ENCODE measurements at places on chromosomes 5 and 9. TPM values are rescaled to one million over a fixed set of nuclear protein-coding genes. Genes with fewer than 3 reads are reported as not detected.

ECM2 gene
- not detected for total RNA-seq

AK6 gene
- 25.3 TPM for total RNA-seq

PCDHA3 gene
- not detected for total RNA-seq

PCDHGC5 gene
- total RNA-seq, result not detected

DNA sequence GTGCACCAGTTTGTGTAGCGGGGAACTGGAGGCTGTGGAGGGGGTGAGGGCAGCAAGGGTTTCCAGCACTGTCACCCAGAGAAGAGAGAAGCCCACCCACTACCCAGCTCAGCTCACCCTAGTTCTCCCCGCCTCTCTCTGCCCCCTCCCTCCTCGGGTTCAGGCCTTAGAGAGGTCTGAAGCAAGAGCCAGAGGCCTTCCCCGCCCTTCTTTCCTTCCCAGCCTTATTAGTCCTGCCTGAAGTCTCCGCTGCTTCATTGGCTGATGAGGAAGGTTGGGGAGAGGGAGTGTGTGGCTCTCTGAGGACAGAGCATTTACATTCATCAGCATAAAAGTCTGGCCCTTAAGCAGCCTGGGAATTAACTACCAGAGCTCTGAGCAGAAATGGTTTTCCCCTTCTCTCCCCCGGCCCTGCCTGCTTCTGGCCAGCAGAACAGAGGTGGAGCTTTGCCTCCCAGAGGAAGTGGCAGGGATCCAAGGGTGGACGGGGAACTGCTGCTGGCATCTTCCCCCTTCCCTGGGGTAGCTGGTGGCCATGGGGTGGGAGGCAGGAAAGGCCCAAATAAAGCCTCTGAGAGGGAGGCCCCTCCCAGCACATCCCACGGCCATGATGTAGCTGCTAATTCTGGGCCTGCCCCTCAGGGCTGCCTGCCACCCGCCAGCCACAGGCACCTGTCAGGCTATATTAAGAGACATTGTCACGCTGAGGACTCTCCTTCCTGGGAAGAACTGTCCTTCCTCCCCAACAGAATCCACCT, 4.1 kb downstream of the DNAJB5 start:
- no peak for DNase-seq

- peak; percentile 30 for DNase-seq
These were observed 307.7 kb downstream of the ADGRV1 start for GRCh38 chr5:90866333-90866732.

DNA sequence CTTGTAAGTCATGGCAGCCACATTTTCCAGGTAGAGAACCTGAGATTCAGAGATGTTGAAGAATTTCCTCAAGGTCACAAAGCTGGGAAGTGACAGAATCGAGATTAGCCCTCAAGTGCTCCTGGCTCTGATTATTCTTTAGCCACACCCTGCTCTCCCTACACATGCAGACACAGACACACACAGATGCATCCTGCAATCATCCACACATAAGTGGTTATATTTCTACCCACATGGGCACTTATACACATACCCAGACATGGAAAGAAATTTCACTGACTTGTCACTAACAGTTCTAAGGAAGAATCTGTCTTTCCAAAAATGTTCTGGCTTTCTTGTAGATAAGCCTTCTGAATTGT, 32.2 kb upstream of the GALNT10 start:
- no peak for DNase-seq

DNA sequence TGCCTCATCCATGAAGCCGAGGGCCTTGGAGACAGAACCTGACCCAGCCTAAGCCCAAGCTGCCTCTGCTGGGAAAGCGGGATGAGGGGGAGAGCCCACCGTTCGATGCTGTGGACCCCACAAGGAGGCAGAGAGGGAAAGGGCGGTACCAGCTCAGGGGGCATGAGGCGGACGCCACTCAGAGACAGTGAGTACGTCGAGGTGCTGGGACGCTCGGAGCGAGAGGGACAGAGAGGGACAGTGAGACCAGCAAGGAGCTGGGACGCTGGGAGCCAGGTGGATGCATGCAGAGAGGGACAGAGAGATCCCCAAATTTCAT, 33.6 kb downstream of the EXD3 start:
- no peak for DNase-seq

- no peak for DNase-seq
These were observed 84.4 kb downstream of the CNTLN start for GRCh38 chr9:17219261-17219660.

DNA sequence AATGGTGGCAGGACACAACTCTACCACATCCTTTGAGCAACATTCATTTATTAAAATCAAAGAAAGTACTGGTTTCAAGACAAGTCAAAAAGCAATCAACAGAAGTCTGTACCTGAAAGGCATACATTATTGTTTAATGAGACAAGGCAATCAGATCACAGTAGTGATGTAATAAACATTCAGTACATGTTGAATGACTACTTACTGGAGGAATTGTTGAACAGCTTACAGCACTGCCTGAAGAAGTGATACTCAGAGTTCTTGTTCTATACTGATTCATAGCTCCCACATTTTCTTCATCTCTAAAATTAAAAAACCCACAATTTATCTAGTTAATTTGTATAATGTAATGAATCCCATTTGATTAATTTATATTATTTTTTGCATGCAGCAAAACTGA, 18.2 kb downstream of the RIOK2 start:
- DNase-seq, result no peak

DNA sequence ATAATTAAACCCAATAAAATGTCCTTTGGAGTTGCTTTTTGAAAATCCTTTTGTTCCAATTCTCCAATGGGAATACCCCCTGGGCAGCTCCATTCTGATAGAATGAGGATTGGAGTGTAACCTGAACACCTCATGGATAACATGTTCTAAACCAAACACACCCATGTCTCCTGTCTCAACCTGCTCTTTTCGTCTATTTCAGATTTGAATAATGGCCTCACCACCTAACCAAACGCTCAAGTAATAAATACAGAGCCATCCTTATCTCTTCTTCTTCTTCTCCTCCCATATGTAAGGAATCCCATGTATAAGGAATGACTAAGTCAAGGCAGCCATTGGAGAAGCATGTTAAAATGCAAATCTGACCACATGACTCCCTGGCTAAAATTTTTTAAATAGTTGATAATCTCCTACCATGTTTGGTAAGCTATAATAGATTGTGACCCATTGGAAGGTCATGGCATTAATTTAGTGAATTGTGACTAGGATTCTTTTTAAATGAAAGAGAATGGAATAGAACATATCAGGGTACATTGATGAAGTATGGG, 26.0 kb downstream of the ELL2 start:
- no peak for DNase-seq

DNA sequence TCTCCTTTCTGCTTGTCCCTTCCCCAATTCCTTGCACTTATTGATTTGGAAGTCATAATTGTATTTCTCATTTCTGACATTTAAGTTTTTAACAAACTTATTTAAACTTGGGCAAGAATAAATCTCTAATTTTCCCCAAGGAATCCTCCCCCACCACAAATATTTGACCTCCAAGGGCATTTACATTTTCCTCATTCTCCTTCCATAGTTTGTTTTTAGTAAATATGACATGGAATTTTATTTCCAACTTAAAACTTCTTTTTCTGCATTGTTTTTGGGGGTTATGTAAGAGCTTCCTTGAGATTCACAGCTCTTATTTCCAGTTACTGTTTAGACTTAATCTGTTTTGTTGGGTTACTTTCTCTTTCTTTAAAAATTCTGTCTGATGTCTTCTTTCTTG, 64.9 kb downstream of the ZNF618 start:
- no peak for DNase-seq

DNA sequence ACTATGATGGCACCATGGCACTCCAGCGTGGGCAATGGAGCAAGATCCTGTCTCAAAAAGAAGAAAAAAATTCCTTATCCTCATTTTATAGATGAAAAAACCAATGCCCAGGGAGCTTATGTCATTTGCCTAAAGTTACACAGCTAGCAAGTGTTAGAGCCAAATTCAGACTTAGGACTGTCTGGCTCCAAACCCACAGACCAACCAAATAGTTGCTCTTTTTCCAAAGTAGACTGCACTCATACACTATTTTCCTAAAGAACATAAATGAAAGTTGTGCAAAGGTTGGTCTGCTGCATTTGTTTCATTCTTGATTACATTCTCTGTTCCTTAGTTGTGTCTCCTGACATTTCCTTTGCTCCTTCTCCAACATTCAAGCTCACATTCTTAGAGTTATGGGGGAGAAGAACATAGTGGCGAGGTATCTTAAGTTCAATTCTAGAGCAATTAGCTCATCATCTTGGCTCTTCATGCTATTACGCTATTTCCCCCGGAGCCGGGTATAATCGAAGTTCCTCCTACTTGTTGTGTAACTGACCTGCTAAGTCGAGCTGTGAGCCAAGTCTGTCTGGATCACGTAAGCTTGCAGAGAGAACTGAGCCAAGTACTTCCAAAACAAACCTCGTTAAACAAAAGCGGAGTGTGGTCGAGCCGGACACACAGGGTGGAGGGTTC, 138.3 kb downstream of the RFK start:
- DNase-seq, result no peak

DNA sequence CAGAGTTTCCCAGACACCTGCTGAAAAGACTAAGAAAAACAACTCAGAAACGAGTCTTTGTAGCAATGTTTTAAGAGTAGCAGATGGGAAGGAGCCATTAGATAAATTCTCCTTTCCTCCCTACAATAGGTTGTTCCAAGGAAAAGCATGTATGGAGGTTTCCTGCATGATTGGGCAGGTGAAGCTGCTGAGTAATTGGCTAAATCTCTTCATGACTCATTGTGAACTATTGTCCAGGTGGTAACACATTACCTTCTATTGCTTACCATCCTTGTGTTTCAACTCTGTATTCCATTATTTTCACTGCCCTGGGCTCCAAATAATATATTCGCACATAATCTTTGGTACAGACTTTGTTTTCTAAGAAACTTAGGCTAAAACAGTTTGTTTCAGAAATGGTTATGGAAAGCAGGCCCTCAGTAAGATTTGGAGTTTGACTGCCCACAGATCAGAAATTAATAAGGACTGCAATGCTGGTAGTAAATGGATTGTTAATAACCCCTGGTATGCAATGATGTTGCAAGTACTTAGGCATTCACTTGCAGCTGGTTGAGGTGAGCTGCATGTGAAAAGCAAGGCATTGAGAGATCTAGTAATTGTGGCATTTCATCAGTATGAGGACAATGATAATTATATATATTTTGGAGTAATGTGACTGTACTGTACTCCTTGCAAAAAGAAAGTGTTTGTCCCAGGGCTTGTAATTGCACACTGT, 281.4 kb upstream of the VLDLR start:
- no peak for DNase-seq

DNA sequence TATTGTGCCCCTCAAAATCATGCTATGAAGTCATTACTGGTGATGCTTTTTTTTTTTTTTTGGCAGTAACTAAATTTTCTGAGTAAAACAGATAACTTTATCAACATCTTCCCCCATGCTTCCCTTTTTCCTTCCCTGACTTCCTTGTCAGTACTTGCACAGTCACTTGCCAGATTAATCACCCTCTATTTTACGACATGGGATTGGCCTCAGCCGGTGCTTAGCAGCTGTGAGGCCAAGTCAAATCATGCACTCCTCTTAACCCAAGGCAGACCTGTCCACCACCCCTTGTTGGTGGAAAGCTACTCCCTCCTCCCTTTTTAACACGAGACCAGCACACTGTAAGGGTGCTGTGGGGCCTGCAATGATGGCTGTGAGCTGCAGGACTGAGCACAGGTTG, 118.0 kb upstream of the OTULINL start:
- DNase-seq, result no peak

DNA sequence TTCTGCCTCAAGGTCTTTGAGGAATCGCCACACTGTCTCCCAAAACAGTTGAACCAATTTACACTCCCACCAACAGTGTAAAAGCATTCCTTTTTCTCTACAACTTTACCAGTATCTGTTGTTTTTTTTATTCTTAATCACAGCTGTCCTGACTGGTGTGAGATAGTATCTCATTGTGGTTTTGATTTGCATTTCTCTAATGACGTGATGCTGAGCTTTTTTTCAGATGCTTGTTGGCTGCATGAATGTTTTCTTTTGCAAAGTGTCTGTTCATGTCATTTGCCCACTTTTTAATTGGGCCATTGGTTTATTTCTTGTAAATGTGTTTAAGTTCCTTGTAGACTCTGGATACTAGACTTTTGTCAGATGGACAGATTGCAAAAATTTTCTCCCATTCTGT, 400.0 kb downstream of the DEPDC1B start:
- no peak for DNase-seq

GRCh38 chr5:133839090-133839489, 129.3 kb downstream of the C5orf15 start:
- DNase-seq, result no peak

GRCh38 chr5:172616730-172617129, 24.3 kb upstream of the NEURL1B start:
- no peak for DNase-seq

DNA sequence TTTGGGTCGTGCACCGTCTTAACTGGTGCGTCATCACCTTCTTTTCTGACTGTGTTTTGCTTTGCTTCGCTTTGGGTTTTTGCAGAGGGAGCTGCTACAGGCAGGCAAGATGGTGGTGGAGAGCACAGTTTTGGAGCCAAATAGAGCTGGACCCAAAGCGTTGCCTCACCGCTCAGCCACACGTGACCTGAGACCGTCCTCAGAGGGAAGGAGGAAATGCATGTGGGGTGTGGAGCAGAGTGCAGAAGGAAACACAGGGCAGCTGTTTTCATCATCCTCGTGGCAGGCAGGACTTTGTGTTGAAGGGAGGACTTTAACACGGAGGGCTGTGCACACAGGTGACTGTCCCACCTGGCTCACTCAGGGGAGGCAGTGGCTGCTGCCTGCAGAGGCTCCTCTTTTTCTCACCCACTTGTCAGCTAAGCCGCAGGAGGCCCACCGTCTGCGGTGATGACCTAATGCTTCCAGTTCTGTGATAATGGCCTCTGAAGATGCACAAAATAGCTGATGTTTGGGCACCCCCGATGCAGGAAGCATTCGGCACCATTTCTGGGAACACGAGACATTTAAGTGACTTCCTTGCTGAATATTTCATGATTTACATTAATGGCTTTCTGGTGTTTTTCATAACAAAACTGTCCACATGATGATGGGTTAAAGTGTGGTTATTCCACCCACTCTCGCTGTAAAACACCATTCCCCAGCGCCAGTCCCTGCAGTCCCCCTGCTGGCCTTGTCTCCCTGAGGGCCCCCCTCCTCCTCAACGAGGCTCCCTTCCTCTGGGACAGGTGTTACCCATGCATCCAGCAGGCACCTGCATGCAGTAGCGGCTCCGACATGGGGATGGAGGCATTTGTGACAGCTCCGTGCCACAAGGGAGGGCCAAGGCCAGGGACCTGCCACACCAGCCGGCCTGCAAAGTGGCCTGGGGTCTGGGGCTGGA, 12.4 kb upstream of the UBAC1 start:
- no peak for DNase-seq

DNA sequence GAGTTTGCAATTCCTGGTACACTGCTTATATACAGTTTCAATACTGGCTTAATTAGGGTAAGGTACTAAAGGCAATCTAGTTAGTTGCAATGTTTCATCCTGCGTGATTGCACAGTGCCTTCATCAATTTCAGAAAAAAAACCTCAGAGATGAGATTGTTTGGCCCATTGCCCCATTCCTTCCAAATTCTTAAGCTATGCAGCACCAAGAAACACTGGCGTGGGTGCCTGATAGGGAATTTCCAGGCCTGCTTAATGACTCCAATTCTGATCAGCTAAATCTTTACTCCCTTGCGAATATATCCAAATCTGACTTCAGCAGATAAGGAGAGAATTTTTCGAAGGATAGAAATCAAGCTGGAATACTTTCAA, 35.9 kb upstream of the GAS1 start:
- DNase-seq, result no peak

- DNase-seq, result no peak
These were observed 457.6 kb downstream of the PLK2 start for GRCh38 chr5:58002323-58002722.
